ENCODE measurements at places on chromosomes 3 and 15.

GRCh38 chr15:62834686-62835329 is 207.7 kb upstream of the TPM1 start:
- no peak for DNase-seq

DNA sequence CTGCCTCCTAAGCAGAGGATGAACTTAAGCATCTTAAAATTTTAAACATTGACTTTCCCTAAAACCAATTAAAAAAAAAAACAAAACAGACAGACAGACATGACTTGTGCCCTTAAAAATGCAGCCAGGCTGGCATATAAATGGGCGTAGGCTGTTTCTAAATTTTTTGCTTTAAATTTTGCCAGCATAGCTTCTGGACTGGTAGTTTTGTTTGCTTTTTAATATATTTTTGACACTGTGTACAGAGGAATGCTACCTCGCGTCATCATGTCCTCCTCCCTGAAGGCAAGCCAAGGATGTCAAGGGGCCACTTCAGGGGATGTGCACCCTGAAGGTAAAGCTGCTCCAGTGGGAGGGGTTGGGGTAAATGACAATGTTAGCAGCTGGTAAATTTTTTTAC is 134.8 kb downstream of the PGPEP1L start:
- no peak for DNase-seq

- no peak for DNase-seq
Measured at GRCh38 chr3:37847689-37848088, 14.0 kb upstream of the CTDSPL start.

GRCh38 chr15:86538141-86538540 is 458.5 kb downstream of the AGBL1 start:
- no peak for DNase-seq

DNA sequence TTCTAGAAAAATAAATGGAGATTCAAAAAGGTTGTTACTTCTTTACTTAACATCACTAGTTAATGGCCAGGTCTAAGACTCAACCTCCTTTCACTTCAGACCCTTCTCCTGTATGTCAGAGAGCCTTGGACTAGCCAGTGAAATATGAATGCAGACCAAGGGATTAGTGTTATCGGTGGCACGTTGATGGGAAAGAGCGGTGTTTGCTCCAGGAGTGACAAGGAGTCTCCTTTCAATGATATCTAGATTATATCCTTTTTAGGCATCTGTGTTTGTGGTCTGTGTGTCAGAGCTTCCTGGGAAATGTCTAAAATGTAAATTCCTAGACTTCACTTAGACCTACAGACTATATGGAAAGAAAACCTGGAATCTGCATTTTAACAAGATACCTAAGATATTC is 658.0 kb upstream of the KCNMB2 start:
- DNase-seq, result no peak

DNA sequence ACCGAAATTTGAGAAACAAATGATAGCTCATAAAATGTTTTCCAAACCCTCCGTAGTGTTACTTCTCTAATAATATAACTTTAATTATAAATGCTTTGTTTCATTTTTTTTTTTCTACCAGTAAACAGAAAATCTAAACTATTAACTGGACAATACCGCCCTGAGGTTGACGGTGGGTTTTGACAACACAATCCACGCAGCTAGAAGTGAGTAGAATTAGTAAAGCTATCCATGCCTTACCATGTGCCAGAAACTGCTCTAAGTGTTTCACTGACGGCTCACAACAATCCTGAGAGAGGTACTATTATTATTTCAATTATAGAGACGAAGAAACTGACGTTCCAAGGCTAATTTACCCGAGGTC is 410 bp downstream of the NDUFAF1 start:
- no peak for DNase-seq

GRCh38 chr3:132912416-132912753 is 125.8 kb upstream of the TMEM108 start:
- DNase-seq, result no peak

- no peak for DNase-seq
Measured at GRCh38 chr3:160390565-160391138, 8.4 kb downstream of the IFT80 start.

- no peak for DNase-seq
Measured at GRCh38 chr3:188274249-188274915, 120.4 kb downstream of the LPP start.

DNA sequence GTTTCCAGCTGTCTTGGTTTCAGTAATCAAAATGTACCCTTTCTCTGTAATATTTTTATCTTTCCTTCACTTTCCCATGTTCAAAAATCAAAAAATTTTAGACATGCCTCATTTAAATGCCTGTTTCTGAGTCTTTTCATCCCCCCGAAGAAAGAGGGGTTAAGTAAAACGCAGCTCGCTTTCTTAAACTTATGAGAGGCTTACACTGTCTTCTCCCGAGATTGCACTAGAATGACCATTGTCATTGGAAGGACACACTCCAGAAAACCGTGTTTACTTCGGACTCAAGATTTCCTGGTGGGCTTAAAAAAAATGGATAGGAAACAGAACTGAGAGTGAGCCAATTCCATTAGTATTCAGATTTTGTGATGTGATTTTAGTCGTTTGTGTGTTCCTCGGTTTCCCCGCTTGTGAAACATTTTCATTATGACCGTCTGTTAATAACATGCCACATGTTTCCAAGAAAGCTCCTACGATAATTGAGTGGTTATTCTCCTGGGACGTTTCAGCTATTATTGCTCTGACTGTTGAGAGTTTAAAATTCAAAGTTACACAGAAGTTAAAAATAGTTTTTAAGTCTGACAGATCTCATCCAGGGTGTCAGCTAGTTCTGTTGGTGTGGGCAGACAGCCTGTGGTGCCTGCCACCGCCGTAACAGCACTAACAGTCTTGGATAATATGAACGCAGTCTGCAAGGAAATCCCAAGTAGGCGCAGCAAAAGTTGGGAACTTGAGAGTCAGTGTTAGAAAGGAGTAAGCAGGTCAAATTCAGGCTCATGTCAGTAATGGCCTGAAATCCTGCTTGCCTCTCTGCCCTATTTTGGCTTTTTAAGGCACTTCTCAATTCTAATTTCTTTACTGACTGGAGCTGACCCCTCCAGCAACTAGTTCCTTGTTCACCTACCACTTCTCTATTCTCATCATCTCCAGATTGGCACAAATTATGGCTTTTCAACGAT is 1.5 kb downstream of the CRYBG3 start:
- no peak for DNase-seq

GRCh38 chr3:126620738-126621137 is 34.2 kb downstream of the TXNRD3 start:
- DNase-seq, result no peak

DNA sequence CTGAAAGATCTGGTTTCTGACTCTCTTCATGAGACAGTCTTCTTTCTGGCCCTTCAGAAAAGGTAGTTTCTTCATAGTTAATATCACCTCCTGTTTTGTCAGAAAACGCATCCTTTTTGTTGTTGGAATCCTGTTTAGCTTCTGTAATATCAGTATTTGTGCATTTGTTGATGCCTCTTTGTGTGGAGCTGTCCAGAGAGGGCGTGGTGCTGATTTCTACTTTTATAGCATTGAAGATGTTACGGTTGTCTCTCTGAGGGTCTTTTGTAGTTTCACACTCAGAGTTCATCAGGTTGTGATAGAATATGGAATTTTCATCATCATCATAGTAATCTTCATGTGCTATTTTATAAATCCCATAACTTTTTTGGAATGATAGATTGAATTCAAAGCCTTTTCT is 8.9 kb downstream of the GPR149 start:
- no peak for DNase-seq

DNA sequence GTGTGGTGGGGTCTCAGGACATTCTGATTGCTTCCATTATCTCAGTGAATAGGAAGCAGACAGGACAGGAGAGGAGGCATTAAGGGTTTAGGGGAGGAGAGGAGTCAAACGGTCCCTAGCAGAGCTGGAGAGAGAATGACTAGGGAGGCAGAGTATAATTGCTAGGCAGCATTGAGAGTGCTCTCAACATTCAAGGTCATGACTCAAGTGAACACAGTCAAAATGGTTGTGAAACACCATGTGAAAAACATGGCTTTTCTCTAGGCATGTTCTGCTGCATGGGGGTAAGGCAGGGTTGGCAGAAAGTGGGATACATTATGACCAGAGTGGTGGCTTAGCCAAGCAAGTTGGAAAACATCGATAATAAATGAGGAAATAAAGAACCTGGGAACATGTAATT is 19.5 kb upstream of the HRH1 start:
- DNase-seq, result no peak

DNA sequence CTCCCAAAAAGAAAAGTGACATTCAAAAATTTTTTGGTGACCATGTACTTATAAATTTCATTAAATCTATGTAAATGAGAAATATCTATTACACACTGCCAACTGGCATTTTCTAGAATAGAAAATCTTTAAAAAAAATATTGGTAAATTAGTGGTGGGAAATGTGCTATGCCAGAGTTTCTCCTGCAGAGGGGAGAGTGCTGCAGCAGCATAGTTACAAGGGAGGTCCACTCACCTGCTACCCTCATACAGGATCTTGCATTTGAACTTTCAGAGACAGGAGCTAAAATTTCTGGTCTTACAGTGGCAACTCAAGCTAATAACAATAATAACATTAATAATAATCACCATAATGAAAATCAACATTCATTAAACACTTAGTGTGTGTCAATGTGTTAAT is 459.6 kb downstream of the NSUN3 start:
- DNase-seq, result no peak

GRCh38 chr3:46350262-46350565 is 3.7 kb upstream of the CCR2 start:
- no peak for DNase-seq

- no peak for DNase-seq
Measured at GRCh38 chr3:146912241-146913015, 307.3 kb upstream of the PLSCR5 start.

DNA sequence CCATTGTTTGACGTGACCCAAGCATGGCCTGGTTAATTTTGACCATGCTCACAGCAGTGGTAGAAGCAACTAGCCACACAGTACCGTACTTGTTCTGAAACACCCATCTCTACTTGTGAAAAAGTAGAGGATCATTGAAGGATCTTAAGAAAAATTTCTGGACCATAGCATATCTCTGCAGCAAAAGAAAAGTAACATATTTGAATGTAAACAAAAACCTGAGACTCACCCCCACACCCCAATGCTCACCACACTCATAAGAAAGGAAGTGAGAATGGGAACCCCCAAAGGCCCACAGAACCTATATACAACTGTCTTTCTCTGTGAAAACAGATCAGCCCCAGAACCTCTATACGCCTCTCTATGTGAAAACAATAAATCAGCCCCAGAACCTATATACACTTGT is 33.8 kb upstream of the TFRC start:
- DNase-seq, result peak; percentile 70

GRCh38 chr15:68420186-68420684 is 11.7 kb downstream of the ITGA11 start:
- no peak for DNase-seq

- DNase-seq, result no peak
Measured at GRCh38 chr3:16801223-16801622, 83.5 kb upstream of the PLCL2 start.

- DNase-seq, result no peak
Measured at GRCh38 chr15:70533931-70534742, 229.2 kb downstream of the UACA start.

- no peak for DNase-seq
Measured at GRCh38 chr15:57118013-57118799, 199.8 kb downstream of the TCF12 start.

GRCh38 chr15:48031466-48031865 is 89.3 kb upstream of the SLC24A5 start:
- DNase-seq, result no peak

- DNase-seq, result no peak
Measured at GRCh38 chr15:73822998-73823397, 50.4 kb upstream of the TBC1D21 start.

DNA sequence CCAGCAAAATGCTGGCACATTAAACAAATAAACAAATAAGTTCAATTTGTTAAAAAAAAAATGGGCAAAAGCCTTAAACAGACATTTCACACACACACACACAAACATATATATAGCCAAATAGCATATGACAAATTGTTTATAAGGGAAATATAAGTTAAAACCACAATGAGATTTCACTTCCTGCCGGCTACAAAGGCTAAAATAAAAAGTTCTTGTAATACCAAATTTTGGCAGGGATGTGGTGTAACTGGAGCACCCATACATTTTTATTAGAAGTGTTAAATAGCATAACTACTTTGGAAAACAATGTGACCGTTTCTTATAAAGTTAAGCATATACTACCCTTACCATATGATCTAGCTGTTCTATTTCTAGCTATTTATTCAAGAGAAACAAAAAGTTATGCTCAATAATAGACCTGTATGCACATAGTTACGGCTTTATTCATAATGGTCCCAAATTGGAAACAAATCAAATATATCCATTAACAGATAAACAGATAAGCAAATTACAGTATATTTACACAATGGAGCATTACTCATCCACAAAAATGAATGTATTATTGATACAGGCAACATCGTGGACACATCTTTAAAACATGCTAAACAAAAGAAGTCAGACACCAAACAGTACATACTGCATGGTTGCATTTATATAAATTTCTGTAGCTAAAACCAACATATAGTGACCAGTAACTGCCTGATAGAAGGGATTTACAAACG is 93.9 kb downstream of the EOMES start:
- DNase-seq, result no peak

DNA sequence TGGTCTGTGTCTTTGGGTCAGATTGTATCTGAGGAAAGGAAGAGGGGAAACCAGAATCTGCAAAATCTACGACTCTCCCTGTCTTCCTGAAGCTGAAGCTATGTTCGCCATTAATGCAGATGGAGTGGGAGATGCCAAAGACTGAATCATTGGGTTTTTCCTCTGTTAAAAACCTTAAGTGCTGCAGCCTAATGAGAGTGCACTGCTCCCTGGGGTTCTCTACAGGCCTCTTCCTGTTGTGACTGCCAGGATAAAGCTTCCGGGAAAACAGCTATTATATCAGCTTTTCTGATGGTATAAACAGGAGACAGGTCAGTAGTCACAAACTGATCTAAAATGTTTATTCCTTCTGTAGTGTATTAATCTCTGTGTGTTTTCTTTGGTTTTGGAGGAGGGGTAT is 24.0 kb downstream of the RMDN3 start:
- DNase-seq, result no peak

DNA sequence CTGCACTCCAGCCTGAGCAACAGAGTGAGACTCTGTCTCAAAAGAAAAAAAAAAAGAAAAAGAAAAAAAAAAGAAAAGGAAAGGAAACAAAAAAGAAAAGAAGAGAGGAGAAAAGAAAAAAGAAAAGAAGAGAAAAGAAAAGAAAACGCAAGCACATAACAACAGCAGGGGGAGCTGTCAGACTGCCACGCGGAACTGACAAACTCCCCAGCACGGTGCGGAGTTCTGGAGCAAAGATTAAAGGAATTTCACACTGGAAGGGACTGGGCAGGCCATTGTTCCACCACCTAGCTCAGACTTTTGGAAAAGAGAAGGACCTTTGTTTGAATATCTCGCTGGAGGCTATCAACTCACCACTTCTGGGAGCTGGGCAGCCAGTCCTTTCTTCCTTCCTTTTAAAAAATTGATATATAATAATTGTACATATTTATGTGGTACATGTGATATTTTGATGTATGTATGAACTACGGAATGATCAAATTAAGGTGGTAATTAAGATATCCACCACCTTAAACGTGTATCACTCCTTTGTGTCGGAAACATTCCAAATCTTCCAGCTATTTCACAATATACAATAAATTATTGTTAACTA is 40.5 kb downstream of the DPPA2 start:
- DNase-seq, result no peak

GRCh38 chr3:184257083-184257915 is 4.1 kb downstream of the CAMK2N2 start:
- DNase-seq, result no peak
